Activated T-cell treated with anti-CD3 and anti-CD28 coated beads, Interleukin-2, amount 50 U/mL, for 48 hours (primary cell): ENCODE measurements at places on chromosomes 12 and 14.

GRCh38 chr12:92561543-92561899, 141.3 kb upstream of the PLEKHG7 start:
- DNase-seq: no peak

GRCh38 chr12:57629897-57630471, 3.0 kb downstream of the B4GALNT1 start:
- peak; percentile 20 for DNase-seq

- no peak for DNase-seq
Observed at GRCh38 chr12:6198985-6199530, 1.1 kb upstream of the CD9 start.

DNA sequence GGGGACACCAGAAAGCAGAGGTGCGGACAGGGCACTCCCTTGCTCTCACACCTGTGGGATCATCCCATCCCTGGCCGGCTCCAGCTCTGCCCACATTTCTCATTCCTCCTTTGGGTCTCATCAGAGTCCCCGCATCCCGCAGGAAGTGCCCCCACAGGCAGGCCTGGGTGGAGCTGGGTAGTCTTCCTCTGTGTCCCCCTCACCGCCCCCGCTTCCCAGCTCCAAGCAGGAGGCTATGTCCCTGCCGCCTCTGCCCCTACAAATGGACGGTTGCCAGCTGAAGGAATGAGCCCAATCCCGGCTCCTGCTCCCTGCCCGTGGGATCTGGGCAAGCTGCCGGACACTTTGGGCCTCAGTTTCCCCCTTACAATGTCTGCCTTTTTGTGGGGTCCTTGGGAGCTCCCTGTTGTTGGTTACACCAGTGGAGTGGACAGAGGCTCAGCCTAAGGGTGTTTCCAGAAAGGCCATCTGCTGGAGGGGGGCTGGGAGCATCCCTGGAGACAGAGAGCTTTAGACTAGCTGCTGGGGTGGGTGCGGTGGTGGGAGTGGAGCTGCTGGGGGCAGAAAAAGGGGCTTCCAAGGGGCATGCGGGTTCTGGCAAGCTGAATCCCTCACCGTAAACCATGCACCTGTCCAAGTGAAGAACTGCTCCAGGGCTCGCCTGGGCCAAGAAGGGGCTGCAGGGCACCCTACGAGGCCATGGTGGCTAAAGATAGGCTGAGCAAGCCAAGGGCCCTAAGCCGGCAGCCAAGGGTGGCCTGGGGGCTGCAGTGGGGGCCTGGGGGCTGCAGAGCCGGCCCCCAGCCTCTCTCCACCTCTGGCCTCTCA, 7.9 kb upstream of the GPR132 start:
- DNase-seq: no peak

DNA sequence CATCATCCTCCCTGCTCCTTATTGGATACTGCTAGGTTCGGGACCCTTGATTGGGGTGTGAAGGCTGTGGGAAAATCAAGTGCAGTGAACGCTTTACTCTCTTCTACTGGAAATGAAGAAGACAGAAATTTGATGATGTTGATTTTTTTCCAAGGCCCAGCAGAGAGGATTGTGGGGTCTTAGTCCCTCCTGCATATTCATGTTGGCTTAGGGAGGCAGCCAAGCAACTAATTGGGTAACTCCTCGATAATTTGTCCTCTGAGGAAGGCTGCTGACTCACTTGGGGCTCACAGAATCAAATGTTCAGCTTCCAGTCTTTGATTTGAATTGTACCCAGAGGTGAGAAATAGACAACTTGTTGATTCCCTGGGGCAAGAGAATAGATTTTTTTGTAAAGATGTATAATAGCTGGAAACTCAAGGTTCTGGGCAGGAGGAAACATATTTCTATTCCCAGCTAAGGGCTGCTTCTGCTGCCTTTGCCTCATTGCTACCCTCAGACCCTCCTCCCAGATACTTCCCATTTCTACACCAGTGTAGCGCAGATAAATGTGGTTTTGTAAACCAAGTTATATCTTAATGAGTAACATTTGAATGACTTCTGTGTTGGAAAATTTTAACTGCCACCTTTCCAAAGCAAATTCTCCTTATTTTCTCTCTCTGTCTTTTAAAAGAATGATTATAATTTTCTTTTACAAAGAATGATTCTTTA, 21.7 kb downstream of the NEUROD4 start:
- no peak for DNase-seq

DNA sequence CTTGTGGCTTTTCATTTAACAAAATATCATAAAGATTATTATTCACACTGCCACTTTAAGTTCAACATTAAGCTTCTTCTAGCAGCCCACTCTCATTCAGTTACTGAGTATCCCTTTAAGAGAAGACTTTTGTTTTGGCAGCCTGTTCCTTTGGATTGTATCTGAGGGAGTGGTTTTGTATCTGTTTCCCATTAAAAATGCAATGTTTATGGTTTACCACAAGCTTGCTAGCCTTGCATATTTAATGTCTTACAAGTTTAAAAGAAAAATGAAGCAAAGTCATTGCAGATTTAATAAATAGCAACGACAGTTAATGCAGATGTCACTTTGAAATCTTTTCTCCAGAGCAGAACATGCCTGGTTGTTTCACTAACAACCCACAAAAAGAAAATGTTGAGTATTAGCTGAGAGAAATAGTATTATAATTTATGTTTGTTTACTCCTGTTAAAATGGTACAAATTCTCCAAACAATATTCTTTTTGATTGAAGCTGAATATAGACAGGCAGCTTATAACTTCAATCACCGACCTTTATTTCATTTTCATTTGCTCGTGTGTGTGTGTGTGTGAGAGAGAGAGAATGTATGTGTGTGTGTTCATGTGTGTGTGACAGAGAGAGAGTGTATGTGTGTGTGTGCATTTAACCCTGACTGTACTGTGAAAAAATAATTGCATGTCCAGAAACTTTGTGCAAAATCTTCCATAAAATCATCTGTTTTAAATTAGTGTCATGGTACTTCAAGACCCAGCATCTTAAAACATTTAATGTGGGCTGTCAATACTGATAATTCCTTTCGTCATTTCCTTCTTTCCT, 1.8 kb downstream of the DCN start:
- DNase-seq: no peak

GRCh38 chr12:6791931-6792520, 2.7 kb downstream of the CD4 start:
- peak; percentile 43 for DNase-seq

DNA sequence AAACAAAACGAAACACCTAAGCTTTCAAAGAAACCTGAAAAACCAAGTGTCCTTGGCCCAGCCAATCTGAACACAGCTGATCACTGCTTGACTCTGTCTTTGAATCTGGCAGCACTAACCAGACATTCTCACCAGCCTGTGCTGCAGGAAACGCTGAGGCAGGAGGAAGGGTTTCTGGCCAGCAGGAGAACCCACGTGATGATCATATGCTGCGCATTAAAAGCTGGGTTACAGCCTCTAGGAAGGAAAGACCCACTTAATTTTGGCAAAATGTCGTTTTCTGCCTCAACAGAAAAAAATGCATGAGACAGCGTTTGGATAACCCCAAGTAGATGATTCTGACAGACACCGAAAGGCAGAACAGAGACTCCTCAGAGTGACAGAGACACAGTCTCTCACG, 9.8 kb downstream of the APPL2 start:
- DNase-seq: peak; percentile 38

DNA sequence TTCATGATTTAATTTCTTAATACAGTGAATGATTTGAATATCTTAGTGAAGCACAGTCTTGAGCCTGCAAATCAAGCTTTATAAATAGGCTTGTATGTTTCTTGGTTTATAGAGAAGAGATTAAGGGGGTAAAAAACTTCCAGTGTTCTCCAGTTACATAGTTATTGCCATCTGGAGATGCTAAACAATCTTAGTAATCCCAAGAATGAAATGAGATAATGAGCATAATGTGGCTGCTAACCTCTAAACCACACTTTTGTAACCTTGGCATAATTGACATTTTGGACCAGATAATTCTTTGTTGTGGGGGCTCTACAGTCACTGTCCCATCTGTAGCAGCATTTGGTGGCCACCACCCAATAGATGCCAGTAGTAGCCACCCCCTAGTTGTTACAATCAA, 316.8 kb downstream of the CCDC91 start:
- DNase-seq: no peak

DNA sequence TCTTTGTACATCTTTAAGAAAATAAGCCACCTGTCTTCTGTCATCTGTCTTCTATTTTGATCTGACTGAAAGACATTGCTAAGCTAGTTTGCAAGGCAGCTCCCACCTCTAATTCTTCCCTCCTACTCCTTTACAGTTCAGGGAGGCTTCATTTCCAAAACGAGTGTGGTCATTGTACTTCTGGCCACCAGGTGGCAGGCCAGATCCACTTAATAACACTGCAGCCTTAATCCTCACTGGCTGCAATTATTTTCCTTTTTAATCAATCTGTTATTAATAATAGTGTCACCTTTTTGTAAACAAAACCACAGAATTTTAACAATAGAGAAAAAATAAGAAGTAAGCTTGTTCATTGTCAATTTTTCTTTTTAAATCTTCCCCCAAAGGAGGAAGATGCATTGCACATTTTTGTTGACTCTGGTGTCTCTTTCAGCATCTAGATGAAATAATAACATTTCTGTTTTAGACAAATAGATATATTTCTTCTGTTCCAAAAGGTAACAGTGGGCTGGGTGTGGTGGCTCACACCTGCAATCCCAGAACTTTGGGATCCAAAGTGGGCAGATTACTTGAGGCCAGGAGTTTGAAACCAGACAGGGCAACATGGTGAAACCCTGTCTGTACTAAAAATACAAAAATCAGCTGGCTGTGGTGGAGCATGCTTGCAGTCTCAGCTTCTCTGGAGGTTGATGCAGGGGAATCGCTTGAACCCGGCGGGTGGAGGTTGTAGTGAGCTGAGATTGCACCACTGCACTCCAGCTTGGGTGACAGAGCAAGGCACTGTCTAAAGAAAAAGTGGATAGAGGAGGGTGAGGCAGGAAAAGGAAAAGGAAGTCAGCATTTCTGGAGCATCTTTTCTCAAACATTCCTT, 23.3 kb downstream of the GABARAPL1 start:
- DNase-seq: no peak

DNA sequence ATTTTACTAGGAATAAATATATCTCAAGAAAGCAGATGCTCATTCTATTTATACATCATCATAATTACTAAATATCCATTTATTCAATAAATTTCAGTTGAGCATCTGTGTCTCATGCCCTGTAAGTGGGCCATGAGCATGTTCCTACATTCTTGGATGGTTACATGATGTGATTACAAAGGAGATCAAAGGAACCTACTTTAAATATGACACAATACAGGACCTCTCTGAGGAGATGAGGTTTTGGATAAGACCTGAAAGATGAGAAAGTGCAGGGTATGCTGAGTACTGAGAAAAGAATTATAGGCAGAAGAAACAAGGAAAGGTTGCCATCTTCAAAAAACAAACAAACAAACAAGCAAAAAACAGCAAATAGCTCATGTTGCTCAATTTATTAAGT, 105.4 kb upstream of the CNTN1 start:
- no peak for DNase-seq

DNA sequence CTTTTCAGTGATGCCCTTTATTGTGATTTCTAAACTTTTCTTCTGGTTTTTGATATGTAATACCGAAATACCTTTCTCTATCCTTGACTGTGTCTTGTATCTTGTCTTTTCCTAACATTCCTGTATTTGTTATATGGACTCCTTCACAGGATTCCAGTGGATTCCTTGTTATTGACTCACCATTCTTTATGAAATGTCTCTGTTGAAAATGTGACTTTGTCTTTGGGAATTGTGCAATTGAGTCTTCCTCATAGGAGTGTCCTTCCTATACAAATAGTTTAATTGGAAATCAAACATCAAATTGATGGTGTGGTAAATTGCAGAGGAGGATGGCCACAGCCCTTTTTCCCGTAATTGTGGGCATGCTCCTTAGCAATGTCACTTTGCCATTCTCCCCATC, 296.6 kb upstream of the KITLG start:
- no peak for DNase-seq

DNA sequence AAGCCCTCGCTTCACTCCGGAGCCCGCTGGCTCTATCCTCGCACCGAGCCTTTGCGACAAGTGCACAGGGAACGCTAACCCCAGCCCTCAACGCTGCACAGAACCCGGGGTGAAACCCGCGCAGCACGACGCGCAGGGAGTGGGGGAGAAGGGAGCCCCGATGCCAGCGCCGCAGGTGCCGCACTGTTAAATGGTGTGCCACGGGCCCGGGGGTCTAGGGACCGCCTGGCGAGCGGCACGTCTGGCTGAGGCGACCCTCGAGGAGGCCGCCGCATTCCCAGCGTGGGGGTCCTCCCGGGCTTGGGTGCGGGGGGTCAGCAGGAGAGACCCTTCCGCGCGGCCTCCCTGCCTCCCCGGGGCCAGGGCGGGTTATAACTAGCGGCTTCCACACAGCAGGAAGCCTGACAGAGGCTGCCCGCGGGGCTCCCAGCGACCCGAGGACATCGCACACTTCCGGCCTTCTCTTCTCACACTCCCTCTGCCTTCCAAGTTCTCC, 23.8 kb upstream of the LRTM2 start:
- peak; percentile 73 for DNase-seq

GRCh38 chr12:49609059-49609874, 3.8 kb upstream of the FAM186B start:
- DNase-seq: no peak

GRCh38 chr14:104865081-104865630, at the start of gene CEP170B:
Gene CEP170B (plus strand): TSS chr14:104865268. CDS start chr14:104868451, 3,183 bp downstream.
- peak; percentile 45 for DNase-seq

GRCh38 chr12:107990325-107990724, 138.8 kb upstream of the WSCD2 start:
- DNase-seq: peak; percentile 37

- no peak for DNase-seq
Observed at GRCh38 chr12:46391630-46392029, 19.1 kb upstream of the SLC38A2 start.

DNA sequence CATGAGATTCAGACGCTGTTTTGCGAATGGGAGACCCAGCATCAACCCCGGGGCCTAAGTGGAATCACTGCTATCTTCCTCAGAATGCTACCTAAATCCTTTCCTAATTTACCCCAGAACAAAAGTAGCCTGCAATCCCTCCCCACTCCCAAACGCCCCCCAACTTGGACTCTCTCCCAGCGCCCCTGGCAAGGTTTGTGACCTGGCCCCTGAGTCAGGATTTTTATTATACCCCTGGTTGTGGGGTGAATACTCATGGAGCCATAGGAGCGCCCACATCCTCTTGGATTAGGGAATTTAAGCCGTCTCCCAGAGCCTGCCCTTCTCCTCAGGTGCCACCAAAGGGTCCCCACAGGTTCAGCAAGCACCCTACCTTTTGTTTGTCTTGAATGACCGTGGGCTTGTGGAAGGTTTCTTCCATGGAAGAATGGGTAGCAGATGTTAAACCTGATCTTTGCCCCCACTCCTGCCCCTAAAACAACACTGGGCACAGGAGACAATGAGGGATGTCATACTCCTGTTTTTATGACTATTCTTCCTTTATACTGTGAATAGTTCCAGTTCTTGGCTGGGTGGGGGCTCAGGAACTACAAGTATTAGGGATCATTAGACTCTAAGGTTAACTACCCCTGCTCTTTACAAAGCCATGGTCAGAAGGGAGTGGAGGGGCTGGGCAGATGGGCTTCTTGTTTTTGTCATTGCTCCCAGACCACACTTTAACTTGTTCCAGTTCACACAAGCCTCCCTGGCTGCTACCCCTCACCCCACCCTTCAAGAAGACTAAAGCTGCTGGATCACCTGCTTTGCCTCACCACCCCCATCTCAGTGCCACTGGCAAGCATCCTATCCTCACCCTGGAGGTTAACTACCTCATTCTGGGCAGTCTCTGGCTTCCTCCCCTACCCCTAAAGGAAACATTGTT, 630 bp downstream of the MYL6B start:
- DNase-seq: no peak

- no peak for DNase-seq
Observed at GRCh38 chr12:105874121-105874520, 264.6 kb downstream of the NUAK1 start.
